Fibroblast of mammary gland (primary cell): ENCODE measurements at places on chromosomes 3 and 15.
A peak's percentile ranks its signal among the peaks of the same experiment; 100 is the strongest.

GRCh38 chr3:6526861-6527260, 334.1 kb upstream of the GRM7 start:
- no peak for DNase-seq

GRCh38 chr3:62999791-63000190, 124.6 kb upstream of the CADPS start:
- DNase-seq: no peak

DNA sequence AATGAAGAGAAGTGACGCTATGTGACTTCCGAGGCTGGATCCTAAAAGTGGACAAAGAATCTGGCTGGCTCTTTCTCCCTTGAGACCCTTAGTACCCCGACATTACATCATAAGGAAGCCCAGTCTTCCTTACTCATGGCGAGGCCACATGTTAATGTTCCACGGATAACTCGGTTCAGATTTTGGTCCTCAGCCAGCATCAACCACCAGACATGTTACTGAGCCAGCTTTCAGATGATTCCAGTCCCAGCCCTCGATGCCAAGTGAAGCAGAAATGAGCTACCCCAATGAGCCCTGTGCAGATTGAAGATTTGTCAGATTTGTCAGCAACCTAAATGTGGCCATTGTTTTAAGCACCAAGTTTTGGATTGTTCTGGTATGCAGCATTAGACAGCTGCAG, 46.6 kb downstream of the SLCO2A1 start:
- no peak for DNase-seq

DNA sequence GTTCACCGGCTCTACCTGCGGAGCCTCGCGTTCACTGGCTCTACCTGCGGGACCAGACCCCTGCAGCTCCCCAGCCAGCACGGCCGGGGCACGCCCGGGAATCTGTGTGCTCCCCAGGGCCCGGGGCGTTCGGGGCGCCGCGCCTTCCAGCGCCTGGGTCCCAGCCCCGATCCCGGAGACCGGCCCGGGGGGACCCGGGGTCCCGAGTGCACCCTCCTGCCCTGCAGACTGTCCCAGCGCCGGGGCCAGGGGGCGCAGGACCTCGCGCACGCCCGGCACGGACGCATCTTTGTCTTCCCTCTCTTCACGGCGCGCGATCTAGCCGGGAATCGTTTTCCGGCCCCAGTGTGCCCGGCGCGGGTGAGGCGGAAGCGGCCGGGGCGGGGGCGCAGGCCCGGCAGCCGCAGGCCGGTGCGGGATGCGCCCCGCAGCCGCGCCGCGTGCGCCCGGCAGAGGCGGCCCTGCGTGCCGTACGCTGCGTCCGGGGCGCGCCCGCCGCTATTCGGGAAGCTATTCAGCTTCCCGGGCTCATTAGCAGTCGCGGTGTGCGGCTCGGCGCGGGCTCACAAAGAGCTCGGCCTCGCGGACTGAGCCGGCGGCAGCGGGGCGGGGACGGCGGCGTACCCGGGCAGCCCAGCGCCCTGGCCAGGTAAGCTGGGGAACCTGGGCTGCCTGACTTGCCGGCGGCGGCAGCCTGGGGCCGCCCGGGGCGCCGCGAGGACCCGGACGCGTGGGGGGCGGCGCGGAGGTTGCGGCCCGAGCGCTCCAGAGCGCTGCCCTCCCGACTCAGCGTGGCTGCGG, at the start of gene APBA2:
APBA2 (plus strand) TSS at position 345 of the 801 bp plus-strand sequence. CDS start 167,911 bp downstream, outside the sequence.
- peak; percentile 22 for DNase-seq

GRCh38 chr3:128537091-128537703, 44.2 kb upstream of the GATA2 start:
- DNase-seq: no peak

- peak; percentile 30 for DNase-seq
These were observed 279.8 kb downstream of the VPS13C start for GRCh38 chr15:61780278-61780980.

DNA sequence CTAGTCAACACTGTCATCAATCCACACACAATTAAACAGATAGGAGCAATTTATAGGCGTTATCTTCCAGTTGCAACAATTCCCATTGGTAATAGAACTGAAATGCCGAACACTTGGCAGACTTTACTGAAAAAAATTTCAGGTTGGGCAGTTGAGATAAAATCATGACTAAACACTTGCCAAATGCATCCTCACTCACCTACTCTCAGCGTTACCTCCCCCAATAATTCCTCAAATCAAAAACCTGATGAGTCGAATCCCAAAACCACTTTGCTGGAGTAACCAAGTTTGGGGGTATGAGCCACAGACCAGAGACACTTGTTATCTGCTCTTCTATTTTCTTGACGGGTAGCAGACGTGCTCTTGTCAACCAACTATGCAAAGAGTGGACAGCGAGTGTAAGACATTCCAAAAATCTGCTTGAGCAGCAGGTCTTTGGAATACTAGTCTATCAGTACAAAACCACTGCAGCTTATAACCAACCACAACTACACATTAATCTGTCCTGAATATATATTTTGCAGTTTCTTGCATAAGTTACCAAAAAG, 30.3 kb downstream of the PPP1R2 start:
- no peak for DNase-seq

- peak; percentile 36 for DNase-seq
These were observed 37.5 kb downstream of the ARHGAP31 start for GRCh38 chr3:119331661-119332060.

DNA sequence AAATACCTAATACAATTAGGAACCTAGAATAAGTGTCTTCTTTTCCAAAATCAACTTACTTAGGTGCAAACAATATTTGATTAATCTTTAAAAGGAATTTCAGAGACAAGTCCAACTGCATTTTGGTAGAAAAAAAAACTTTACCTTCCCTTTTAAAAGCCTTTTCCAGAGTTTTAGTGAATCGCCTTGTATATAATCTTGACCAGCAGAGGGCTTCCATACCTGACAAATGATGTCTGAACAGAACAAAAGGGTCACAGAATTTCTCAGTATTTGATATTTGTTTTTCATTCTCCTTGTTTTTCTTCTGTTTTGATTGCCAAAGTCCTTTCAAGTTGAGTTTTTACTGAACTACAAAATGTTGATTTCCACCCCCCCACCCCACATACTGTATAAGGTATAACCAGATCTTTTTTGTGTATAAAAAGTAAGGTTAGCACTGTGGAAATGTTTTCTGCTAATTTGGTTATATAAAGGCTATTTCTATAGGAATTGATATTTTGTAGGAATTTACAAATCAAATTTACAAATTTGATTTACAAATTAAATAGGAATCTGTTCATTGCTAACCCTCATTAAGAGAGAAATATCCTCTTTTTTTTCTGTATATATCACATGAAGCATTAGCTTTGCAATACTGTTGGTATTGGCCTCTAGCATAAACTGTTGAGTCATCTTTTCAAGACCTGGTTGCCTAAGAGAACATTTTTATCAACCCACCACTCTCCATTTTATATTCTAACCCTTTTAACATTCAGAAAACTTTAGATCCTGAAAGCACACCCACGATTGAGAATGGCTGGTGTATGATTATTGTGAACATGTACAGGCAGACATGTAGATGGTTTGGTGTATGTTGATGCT, 464.1 kb upstream of the RARB start:
- DNase-seq: peak; percentile 38

DNA sequence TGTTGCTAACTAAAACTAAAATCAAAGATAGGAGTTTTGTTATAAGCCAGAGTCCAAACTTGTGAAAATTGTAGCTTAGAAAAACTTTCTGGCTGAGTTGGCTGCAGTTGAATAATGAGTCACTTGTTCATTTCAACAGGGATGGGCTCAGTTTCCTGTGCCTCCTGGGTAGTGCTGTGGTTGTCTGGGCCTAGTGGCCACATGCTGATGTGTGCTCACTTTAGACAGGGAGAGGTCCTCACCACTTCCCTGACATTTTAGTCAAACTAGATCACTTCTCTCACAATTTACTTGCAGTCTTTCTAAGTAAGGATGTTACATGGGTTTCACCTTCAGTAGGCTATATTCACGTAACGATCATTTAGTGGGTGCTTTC, 6.3 kb upstream of the UBE2Q2 start:
- peak; percentile 88 for DNase-seq

GRCh38 chr3:104805042-104805441, 561.7 kb upstream of the ALCAM start:
- DNase-seq: no peak

GRCh38 chr3:113212150-113212843, 940 bp downstream of the BOC start:
- DNase-seq: peak; percentile 46

- no peak for DNase-seq
These were observed 112.3 kb upstream of the HES1 start for GRCh38 chr3:194023501-194024280.

GRCh38 chr15:29852201-29852600, 29.9 kb upstream of the TJP1 start:
- DNase-seq: no peak

DNA sequence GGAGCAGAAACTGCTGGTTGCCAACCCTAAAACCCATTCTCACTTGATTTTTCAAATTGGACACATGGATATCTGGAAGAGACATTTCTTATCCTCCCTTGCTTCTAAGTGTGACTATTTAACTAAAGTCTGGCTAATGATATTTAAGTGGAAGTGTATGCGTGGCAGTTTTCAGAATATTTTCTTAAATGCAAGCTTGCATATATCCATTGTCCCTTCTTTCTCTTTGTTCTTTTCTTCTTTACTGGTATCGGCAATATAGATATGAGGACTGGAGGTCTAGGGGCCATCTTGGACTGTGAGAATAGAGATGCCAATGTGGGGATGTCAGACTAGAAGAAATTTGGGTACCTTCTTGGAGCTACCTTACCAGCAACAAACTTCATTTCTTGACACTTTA, 364.3 kb upstream of the DPH6 start:
- no peak for DNase-seq

- no peak for DNase-seq
These were observed 1005.9 kb downstream of the ZPLD1 start for GRCh38 chr3:103440539-103441203.

GRCh38 chr15:71823801-71824200, 13.4 kb downstream of the NR2E3 start:
- DNase-seq: no peak

GRCh38 chr3:181709537-181710279, 2.0 kb upstream of the SOX2 start:
- DNase-seq: peak; percentile 55

DNA sequence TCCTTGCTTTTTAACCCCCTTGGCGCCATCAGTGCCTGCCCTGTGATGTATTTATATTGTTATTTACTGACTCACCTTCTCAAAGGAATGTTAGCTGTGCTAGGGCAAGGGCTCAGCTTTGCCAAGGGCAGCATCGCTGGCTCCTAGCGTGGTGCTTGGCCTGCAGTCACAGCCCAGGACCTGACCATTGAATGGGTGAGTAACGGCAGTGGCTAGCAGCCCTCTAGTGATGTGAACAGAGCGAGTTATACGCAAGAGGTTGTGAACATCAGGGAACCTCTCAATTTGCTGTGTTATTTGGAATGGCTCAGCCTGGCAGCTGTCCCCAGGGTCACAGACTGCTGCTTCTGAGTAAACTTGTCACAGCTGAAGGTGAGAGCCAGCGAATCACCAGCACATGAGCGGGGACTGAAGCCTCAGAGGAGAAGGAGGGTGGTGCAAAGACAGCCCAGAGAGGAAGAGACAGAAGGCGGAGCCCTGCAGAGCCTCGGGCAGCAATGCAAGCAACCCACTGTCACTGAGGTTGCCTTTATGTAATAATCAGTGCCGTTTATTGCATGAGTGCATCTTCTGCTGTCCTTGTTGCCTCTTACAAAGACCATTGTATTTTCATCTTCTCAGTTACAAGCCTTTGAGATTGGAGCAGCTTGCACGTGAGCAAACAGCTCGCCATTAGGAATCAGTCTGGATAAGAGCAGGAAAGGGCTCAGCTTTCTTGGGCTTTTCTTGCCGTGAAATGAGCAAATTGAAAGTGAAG, 158.3 kb downstream of the SLCO3A1 start:
- peak; percentile 33 for DNase-seq

- DNase-seq: no peak
These were observed 25.8 kb downstream of the SCG3 start for GRCh38 chr15:51706926-51707608.

DNA sequence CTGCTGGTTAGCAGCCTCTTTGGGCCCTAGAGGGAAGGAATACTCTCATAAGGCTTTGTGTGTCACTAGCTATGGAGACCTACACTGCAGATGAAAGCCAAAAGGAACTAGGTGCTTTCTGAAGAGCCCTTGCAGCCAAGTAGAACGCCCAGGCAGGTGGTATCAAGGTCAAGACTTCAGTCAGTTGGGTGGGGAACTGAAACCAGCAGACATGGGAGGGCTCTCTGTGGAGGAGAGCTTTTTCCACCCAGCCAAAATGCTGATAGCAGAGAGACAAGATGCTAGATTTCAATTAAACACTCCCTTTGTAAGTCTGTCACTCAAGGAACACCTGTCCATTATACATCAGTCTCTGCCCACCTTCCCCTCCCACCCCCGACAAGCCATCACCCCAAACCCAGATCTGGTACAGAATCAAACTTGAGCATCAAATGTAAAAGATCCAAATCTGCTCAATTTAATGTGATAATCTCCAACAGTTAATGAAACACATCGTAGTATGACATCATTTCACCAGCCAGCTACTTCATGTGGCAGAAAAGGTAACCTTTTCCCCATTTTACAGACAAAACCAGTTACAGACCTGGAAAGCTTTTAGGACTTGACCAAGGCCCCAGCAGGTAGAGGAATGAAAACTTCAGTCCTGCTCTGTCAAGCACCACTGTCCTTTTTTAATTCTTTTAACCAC, 14.6 kb downstream of the MRPS25 start:
- no peak for DNase-seq

GRCh38 chr3:169914321-169914720, 2.9 kb downstream of the SAMD7 start:
- DNase-seq: peak; percentile 40

DNA sequence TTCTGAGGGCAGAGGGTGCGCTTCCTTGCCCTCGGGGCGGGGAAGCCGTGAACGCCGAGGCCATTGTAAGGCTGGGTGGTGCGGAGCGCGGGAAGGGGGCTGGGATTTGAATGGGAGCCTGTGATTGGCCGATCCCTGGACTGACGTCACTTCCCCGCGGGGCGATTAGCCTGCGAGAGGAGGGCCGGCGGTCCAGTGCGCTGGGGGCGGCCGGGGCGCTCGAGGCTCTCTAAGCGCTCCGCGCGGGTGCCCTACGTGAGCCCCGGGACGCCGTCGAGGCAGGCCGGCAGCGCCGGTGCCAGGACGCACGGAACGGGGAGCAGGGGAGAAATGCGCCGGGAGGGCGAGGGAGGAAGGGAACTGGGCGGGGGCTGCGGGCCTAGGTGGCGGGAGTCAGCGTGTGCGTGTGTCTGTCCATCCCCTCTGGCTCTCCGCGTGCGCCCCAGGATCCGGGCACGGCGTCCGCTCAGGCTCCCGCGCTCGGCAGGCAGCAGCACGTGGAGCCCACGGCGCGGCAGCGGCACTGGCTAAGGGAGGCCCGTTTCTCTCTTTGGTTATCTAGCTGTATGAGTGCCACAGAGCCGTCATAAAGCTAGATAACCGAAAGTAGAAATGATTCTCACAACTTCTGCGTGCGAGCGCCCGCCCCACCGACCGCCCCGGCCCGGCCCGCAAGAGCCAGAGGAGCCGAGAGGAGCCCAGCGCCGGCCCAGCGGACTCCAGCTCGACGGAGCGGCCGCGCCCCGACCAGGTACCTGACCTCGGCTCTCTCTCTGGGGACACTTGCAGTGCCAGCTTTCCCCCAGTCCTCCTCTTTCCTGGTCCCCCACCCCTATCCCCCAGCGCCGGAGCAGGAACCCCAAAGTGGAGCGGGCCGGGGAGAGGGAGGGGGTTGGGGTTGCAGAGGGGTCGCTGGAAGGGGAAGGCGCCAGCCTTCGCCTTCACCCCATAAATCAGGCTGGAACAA, 33.1 kb upstream of the POLG start:
- peak; percentile 17 for DNase-seq
